Sciatic nerve (tissue), 2 donors: ENCODE measurements at places on chromosomes 5 and 9.

- DNase-seq, result no peak
Measured at GRCh38 chr5:123094237-123094918, 5.3 kb downstream of the PRDM6 start.

- no peak for DNase-seq
Measured at GRCh38 chr9:105816981-105817380, 122.6 kb downstream of the TMEM38B start.

DNA sequence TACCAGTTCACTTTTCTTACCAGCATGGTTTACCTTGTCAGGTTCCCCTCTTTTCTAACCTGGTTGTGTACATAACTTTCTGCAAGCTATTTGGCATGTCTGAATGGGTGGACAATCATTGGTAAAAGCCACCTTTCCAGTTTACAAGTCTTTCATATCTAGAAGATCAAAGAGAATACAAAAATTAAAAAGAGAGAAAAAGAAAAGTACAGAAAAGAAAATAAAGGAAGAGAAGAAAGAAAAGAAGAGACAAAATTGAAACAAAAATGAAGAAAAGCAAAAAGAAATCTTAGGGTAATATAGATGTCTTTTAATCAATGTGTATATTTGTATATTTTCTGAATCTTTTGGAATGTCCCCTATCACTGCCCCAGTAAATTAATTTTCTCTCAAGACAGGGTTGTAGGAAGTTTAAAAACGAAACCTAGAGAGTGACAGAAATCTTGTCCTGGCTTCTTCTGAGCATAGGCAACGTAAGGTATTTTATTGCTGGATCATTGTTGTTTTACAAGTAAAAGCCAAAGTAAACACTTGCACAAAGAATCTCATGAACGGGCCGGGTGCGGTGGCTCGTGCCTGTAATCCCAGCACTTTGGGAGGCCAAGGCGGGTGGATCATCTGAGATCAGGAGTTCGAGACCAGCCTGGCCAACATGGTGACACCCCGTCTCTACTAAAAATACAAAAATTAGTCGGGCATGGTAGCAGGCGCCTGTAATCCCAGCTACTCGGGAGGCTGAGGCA is 98.7 kb upstream of the IFNE start:
- no peak for DNase-seq

- DNase-seq, result no peak
Measured at GRCh38 chr5:77028631-77029375, 1.4 kb upstream of the AGGF1 start.

GRCh38 chr9:101977614-101978210 is 239.3 kb upstream of the GRIN3A start:
- DNase-seq, result no peak

DNA sequence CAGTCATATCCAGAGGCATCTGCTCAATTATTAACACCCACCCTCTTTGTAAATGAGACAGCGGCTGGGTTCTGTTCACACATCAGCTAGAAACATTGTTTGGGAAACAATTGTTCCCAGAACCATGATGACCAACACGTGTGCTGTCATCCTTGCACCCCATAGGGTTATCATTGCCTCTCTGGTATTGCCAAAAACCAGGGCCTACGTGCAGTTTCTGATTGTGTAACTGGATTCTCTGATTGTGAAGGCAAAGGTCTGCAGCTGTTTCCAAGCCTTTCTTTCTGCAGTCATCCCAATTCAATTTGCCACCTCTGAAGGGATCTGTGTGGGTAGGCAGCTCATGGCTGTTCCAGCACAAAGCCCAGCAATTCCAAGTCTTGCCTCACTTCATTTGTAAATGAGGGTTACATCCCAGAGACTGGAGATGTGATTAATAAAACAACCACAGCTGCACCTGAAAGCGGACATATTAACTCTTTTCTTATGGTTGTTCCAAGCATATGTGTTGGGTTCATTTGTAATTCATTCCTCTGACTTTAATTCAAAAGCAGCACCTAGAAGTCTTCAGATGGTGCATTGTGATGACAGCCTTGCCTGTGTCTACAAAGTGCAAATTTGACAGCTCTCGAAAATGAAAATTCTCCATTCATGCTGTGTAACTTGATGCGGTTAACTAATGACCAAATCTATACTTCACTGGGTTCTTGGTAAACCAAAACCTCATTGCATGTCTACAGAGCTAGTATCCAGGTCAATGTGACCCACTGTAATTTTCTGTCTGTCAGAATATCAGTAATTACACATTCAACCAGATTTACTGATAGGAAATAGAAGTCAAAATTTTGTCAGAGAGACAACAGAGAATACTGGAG is 66.6 kb downstream of the YIPF5 start:
- DNase-seq, result no peak

DNA sequence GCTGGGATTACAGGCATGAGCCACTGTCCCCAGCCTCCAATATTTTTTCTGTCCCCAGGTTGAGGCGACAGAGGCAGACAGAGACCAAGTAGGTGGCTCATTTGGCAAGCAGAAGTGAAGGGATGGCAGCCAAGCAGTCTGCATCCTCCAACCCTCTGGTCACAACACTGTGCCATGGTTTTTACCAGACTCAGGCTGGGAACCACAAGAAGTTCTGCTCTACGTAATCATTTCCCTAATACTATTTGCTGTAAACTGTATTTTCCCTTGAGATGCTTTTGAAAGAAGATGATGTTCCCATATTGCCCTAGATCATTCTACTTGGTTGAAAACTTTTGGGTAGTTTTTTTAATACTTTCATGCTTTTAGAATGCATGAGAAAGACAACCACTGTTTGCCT is 40.5 kb downstream of the PTTG1 start:
- no peak for DNase-seq

DNA sequence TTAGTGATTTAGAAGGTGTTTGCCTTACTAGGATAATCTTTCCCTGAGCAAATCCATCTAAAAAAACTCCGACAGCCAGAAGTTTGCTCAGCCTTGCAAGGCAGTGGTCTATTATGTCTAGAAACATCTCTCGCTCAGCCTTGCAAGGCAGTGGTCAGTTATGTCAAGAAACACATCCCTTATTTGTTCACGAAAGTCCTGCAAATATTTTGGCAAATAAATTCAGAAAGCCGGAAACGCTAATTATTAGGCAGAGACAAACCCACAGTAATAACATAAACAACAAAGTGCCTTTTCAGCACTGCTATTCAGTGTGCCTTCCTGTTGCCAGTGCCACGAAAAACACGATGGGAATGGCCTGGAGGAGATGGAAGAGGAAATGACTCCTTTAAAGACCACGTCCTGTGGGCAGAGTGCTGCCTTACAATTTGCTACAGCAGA is 184.5 kb downstream of the GNAQ start:
- DNase-seq, result no peak

DNA sequence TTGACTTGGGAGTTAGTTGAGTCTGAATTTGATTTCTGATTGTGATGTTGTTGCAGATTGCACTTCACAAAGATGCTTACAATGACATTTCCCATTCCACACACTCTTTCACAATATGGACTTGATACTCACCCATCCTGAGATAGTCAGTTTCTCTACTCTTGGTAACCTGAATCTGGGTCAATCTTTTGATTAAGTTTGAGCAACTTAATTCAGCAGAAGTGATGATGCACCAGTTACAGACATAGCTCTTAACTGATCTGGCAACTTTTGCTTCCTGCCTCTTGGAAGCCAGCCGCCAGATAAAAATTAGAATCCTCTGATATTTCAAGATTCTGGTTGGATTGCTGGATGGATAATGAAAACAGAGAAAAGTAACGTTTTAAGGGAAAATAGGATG is 79.7 kb upstream of the OSMR start:
- no peak for DNase-seq

DNA sequence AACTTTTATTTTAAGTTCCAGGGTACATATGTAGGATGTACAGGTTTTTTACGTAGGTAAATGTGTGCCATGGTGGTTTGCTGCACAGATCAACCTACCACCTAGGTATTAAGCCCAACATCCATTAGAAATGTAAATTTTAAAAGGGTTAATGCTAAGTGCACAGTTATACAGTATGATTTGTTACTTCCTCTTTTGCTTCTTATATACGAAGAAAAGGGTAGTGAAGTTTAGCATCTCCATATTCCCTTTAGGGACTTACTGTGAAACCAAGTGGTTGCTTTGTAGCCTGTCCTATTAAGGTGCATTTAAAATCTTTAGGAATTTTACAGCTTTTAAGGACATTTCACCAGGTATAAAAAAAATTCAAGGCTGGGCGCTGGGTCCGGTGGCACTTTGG is 46.4 kb downstream of the RBM27 start:
- no peak for DNase-seq

DNA sequence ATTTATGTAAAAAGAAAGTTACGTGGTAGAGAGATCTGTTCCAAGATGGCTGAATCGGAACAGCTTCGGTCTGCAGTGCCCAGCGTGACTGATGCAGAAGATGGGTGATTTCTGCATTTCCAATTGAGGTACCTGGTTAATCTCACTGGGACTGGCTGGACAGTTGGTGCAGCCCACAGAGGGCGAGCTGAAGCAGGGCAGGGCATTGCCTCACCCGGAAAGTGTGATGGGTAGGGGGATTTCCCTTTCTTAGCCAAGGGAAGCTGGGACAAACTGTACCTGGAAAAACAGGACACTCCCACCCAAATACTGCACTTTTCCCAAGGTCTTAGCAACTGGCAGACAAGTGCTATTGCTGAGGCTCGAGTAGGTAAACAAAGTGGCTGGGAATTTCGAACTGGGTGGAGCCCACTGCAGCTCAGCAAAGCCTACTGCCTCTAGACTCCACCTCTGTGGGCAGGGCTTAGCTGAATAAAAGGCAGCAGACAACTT is 13.1 kb upstream of the HSD17B4 start:
- DNase-seq, result no peak
